ENCODE measurements at places on chromosomes 5 and 9. TPM values are rescaled to one million over a fixed set of nuclear protein-coding genes. Genes with fewer than 3 reads are reported as not detected.

DNA sequence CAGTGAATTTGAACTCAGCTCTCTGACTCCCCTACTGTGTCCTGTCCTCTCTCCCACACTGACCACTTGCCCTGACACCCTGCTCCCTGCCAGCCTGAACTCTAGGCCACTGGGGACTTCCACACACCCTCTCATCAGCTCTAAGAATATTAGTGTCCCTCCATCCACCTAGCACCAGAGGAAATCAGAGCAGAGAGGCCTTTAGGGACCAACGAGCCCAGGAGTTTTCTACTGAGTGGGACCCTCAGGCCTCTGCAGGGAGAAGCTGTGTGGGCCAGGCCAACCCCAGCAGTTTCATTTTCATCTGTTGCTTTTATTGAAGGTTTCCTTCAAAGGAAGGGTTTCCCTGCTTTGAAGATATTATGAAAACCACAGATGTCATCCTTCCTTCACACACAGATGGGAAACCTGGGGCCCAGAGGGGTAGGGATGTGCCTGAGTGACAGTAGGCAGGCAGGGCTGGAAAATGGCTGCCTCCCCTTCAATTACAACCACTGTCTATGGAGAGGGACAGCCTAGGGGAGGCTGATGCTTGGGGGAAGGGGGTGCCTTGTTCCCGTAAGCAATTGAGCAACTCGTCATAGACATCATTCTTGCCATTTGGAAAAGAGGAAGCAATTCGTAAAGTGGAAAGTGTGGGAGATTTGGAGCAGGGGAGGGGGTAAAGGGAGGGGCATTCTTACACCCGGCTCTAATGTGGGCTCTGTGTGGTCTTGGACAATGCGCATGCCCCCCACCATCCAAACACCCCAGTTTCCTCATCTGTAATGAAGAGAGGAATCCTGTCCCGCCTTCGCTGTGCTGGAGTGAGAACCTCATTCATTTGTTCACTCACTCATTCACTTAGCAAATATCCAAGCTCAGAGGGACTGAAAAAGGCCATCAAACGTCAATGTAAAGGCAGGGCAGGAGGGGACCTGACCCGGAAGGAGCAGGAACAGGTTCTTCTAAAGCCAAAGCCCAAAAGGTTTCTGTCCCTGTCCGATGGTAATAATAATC lies 3.9 kb downstream of the GLIPR2 start:
- no peak overlapping the region for H3K27ac ChIP-seq
- peaks cover 23% of the 10 kb centered on the region for H3K4me1 ChIP-seq
- no peaks in the 10 kb centered on the region for H3K27me3 ChIP-seq
- no peak overlapping the region for H3K4me3 ChIP-seq
- peak; percentile 66 for DNase-seq

GRCh38 chr9:25917731-25918362 lies 239.6 kb upstream of the TUSC1 start:
- no peaks in the 10 kb centered on the region for H3K36me3 ChIP-seq
- no peaks in the 10 kb centered on the region for H3K27me3 ChIP-seq
- H3K4me1 ChIP-seq: no peaks in the 10 kb centered on the region
- no peak overlapping the region for H3K4me3 ChIP-seq

DNA sequence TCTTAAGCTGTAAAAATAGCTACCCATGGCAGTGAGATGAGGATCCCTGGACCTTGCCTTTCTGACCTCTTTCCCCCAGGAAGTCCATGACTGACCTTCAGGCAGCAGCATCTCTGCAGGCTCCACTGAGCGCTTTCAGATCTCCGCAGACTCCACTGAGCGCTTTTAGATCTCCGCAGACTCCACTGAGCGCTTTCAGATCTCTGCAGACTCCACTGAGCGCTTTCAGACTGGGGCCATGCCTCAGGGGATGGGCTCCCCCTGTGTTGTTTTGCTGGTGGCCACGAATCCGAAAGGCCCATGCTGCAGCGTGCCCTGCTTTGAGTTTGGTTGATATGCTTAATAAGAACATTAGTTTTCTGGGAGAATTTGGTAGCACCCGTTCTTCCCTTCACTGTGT lies 254.2 kb downstream of the FANCC start:
- peaks cover 62% of the 10 kb centered on the region for H3K4me1 ChIP-seq
- DNase-seq: no peak
- peaks cover 82% of the 10 kb centered on the region for H3K36me3 ChIP-seq
- no peak overlapping the region for H3K27ac ChIP-seq

DNA sequence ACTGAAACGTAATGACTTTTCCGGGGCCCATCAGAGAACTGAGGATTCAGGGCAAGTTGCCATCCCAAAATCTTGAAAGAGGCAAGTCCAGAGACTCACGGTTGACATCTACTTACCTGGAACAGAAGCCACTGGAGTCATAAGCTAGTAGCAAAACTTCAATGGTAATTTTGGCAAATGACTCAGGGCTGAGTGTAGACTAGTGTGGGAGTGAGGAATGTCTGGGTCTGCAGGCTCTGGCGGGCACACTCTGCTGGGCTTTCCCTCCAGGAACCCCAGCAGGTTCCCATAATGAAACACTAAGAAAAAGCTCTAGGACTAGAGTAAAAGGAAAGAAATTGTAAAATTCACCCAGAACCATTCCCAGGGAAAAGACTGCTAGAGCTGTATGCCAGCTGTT lies 122.9 kb upstream of the NFIL3 start:
- peak; percentile 35 for DNase-seq
- peaks cover 20% of the 10 kb centered on the region for H3K4me1 ChIP-seq
- peak overlapping the region; percentile 92 for H3K27ac ChIP-seq
- H3K4me3 ChIP-seq: peak overlapping the region; percentile 52
- no peaks in the 10 kb centered on the region for H3K36me3 ChIP-seq
- no peaks in the 10 kb centered on the region for H3K27me3 ChIP-seq

DNA sequence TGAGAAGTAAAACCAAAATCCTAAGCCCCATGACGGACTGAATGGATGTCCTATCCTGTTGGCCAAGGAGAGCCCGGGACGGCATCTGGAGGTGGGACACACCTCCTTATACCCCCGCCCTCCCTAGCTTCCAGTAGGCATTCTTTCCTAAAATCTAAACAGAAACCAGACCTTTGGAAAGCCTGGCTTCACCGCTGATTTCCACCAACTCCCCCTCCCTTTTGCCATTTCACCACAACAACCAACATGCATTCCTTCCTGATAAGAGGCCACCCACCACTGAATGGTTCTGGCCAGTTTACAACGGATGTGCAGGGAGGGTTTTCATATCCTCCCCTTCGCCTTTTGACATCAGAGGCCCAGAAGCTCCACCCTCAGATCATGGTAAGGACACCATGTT lies 9.2 kb upstream of the RARS1 start:
- no peaks in the 10 kb centered on the region for H3K27me3 ChIP-seq
- no peaks in the 10 kb centered on the region for H3K36me3 ChIP-seq
- peak; percentile 75 for DNase-seq
- H3K4me1 ChIP-seq: peaks cover 22% of the 10 kb centered on the region
- peak overlapping the region; percentile 19 for H3K27ac ChIP-seq
- H3K4me3 ChIP-seq: peak overlapping the region; percentile 58

GRCh38 chr9:71941060-71941568 lies 29.7 kb downstream of the C9orf85 start:
- H3K36me3 ChIP-seq: no peaks in the 10 kb centered on the region
- H3K4me1 ChIP-seq: peaks cover 40% of the 10 kb centered on the region
- DNase-seq: peak; percentile 43
- no peak overlapping the region for H3K4me3 ChIP-seq
- peak overlapping the region; percentile 71 for H3K27ac ChIP-seq
- H3K27me3 ChIP-seq: no peaks in the 10 kb centered on the region

DNA sequence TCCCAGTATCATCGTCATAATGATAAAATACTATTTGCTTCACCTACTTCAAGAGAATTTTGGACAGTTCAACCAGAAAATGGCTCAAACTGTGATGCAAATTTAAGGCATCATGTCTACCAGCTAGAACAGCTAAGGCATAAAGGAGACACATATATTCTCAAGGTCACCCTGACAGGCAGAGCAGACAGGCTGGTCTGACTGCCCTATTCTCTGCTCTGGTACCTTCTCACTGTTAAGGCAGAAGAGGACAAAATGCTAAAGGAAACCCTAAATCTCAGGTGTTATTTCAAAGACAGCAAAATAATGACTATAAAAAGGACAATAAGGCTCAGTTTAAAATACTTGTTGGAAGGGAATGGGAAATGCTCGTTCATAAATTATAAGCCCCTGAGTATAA lies 87.2 kb downstream of the MRPS27 start:
- no peak for DNase-seq
- no peak overlapping the region for H3K27ac ChIP-seq
- H3K4me1 ChIP-seq: peaks cover 37% of the 10 kb centered on the region
- H3K27me3 ChIP-seq: no peaks in the 10 kb centered on the region

- no peak overlapping the region for H3K27ac ChIP-seq
- peak; percentile 3 for DNase-seq
- H3K27me3 ChIP-seq: no peaks in the 10 kb centered on the region
- peaks cover 5% of the 10 kb centered on the region for H3K4me1 ChIP-seq
- no peaks in the 10 kb centered on the region for H3K36me3 ChIP-seq
Observed at GRCh38 chr5:64923151-64923685, 154.5 kb downstream of the CWC27 start.

GRCh38 chr5:33235304-33235703 lies 205.5 kb upstream of the TARS1 start:
- H3K36me3 ChIP-seq: no peaks in the 10 kb centered on the region
- H3K4me1 ChIP-seq: no peaks in the 10 kb centered on the region
- H3K27ac ChIP-seq: no peak overlapping the region
- H3K27me3 ChIP-seq: no peaks in the 10 kb centered on the region
- no peak for DNase-seq
- H3K4me3 ChIP-seq: no peak overlapping the region

GRCh38 chr5:22471154-22471553 lies 382.0 kb downstream of the CDH12 start:
- no peaks in the 10 kb centered on the region for H3K36me3 ChIP-seq
- no peak overlapping the region for H3K27ac ChIP-seq
- H3K4me3 ChIP-seq: no peak overlapping the region
- no peak for DNase-seq
- no peaks in the 10 kb centered on the region for H3K27me3 ChIP-seq
- H3K4me1 ChIP-seq: no peaks in the 10 kb centered on the region

DNA sequence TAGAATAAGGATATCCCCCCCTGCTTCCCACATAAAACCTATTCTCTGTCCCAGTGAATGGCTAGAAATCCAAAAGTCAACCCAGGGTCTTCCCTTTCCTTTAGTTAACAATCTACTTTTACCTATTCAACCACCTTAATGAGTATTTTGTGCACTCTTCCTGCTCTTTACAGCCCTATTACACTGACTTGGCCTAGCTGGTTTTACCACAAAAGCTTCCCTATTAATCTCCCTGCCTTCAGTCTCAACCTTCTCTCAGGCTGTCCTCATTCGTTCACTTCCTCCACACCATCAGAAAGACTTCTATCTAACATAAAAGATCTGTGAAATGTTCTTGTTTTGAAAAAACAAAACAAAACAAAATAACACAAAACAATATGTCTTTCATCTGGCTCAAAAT lies 16.2 kb downstream of the CTNNAL1 start:
- peaks cover 2% of the 10 kb centered on the region for H3K4me1 ChIP-seq
- no peak overlapping the region for H3K27ac ChIP-seq
- no peak overlapping the region for H3K4me3 ChIP-seq
- no peak for DNase-seq
- no peaks in the 10 kb centered on the region for H3K27me3 ChIP-seq

- H3K27ac ChIP-seq: no peak overlapping the region
- no peak overlapping the region for H3K4me3 ChIP-seq
- H3K27me3 ChIP-seq: no peaks in the 10 kb centered on the region
Observed at GRCh38 chr5:149935431-149935901, 9.1 kb downstream of the PDE6A start.

GRCh38 chr9:91572811-91573210 lies 149.2 kb upstream of the NFIL3 start:
- no peaks in the 10 kb centered on the region for H3K4me1 ChIP-seq
- no peak overlapping the region for H3K27ac ChIP-seq
- no peaks in the 10 kb centered on the region for H3K36me3 ChIP-seq
- H3K4me3 ChIP-seq: no peak overlapping the region
- H3K27me3 ChIP-seq: peaks cover 20% of the 10 kb centered on the region
- no peak for DNase-seq

GAPT gene
- not detected for total RNA-seq

APBA1 gene
- total RNA-seq: 1.8 TPM

PCAT7 gene
- total RNA-seq: under 0.01 TPM

GHR gene
- 5.6 TPM for total RNA-seq

EGFLAM gene
- 11.2 TPM for total RNA-seq

GDF9 gene
- 0.29 TPM for total RNA-seq

PPP1R26 gene
- 10.5 TPM for total RNA-seq

EMB gene
- 14.5 TPM for total RNA-seq

IGFBPL1 gene
- total RNA-seq: 0.36 TPM

Measured in osteoblast (primary cell).